ENCODE measurements at places on chromosomes 1 and 21. TPM values are rescaled to one million over a fixed set of nuclear protein-coding genes. Genes with fewer than 3 reads are reported as not detected.

Gene RGS1
- total RNA-seq: not detected

Gene STUM
- not detected for total RNA-seq

Gene RIPK4
- total RNA-seq: 23.2 TPM

Gene TMEM240
- 0.47 TPM for total RNA-seq

Gene TAS1R1
- total RNA-seq: not detected

Gene LCE3C
- not detected for total RNA-seq

Gene CR1
- total RNA-seq: not detected

Gene ATP1A4
- not detected for total RNA-seq

Gene LCE1A
- not detected for total RNA-seq

Gene TMEM269
- 0.08 TPM for total RNA-seq

Gene POMGNT1
- 48.4 TPM for total RNA-seq

Gene DISC1
- 0.27 TPM for total RNA-seq

Gene S100A12
- not detected for total RNA-seq

Gene CACNA1E
- total RNA-seq: not detected
